ENCODE measurements at places on chromosomes 5 and 9.

DNA sequence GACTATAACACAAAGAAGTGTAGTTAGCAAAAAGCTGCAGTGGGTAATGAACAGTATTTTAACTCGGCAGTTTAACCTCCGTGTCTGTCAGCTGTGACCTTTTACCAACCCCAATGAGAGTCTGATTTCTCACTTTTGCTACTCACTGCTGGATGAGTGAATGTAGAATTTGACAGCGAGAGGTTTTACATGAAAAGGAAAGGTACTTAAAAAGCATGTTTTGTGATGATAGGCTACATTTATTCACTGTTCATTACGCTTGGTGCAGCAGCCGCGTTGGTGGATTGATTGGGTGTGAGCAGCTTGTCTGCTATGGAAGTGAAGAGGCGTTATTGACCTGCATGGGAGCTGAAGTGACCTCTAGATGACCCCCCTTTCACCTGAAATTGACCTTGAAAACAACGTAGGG, 867.7 kb downstream of the NR2F1-AS1 start:
- DNase-seq, result no peak

DNA sequence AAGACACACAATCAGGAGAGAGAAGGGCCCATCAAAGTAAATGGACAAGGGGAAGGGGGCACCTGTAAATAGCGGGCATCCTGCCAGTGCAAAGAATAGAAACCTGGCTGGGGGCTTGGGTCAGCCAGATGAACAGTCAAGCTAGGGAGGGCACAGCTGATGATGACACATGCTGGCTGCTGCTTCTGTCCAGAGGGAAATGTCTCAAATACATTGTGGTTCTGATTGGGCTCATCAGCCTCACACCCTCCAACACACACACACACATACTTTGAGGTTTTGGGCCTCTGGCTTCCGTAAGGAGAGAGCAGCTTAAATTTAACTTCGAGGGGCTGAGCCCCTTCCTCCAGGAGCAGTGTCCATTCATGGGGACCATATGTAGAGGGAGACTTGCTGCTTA, 27.6 kb upstream of the SPATA31E1 start:
- DNase-seq, result no peak

DNA sequence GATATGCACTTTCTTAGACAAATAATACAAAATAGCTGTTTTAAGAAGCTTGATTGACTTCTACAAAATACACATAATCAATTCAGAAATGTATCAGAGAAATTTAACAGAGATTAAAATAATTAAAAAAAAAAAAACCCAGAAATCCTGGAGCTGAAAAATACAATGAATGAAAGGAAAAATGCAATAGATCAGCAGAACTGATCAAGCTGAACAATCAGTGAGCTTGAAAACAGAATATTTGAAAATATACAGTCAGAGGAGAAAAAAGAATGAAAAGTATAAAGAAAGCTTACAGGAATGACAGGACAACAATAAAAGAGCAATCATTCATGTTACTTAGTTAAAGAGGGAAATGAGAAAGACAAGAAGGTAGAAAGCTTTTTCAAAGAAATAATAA, 41.7 kb upstream of the IL33 start:
- DNase-seq, result no peak

- no peak for DNase-seq
These were observed 172.0 kb downstream of the CRB2 start for GRCh38 chr9:123527981-123528380.

GRCh38 chr9:123927625-123928532, 2.0 kb downstream of the DENND1A start:
- DNase-seq, result no peak

DNA sequence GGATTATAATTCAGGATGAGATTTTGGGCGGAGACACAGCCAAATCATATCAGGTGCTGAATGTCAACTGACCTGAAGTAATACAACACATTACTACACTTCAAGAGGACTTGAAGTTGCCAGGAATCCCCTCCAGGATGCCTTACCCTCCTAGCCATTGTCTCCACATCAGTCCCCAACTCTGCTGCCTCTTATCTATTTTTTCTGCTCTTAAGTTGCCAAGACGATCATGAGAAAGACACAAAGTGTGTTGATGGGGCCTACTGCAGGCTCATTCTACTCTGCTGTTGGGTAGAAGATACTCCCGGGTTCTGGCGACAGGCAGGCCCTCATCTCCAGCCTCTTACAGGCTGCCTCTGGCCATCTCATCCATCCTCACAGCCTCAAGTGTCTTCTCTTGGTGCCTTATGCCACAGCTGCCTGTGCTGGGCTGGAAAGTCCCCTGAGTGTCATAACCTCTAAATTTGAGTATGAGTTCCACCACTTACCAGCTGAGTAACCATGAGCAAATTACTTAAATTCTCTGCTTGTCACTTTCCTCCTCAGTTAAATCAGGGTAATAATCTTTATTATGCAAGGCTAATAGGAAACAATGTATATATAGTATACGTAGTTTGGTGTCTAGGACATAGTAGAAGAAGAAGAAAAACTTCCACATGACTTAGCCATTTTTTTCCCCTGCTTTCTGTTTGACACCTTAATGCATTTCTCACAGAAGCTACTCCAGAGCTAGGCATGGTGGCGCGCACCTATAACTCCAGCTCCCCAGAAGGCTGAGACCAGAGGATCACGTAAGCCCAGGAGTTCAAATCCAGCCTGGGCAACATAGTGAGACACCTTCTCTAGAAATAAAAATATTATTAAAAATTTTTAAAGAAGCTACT, 73.0 kb upstream of the SNX2 start:
- no peak for DNase-seq

GRCh38 chr9:89797937-89798455, 193.2 kb downstream of the GADD45G start:
- no peak for DNase-seq

- no peak for DNase-seq
These were observed 806 bp downstream of the ZNF474 start for GRCh38 chr5:122130152-122130551.

GRCh38 chr9:37030611-37030939, 3.5 kb downstream of the PAX5 start:
- no peak for DNase-seq

- DNase-seq, result no peak
These were observed 221.4 kb downstream of the CFAP90 start for GRCh38 chr5:7629561-7629960.

DNA sequence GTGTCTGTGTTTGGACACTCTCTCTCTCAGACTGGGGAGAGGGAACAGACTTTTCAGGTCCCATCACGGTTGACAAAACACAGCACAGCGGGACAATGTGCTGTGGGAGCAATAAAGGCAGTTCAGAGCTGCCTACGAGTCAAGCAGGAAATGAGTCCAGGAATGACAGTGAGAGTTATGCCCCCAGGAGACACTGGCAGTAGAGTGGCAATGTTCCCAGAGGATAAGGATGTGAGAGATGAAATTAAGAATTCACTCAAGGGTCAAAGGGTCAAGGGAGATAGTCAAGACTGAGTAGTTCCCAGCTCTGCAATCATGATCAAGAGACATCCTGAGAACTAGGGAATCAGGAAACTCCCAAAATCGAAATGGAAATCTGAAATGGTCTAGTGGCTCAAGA, 156.1 kb downstream of the LURAP1L start:
- no peak for DNase-seq

GRCh38 chr5:80240368-80240986, 15.4 kb downstream of the SERINC5 start:
- no peak for DNase-seq

- no peak for DNase-seq
These were observed 70.3 kb downstream of the RAB24 start for GRCh38 chr5:177233206-177233605.

- DNase-seq, result no peak
These were observed 180.9 kb downstream of the FSTL4 start for GRCh38 chr5:133431326-133431865.

Data from stimulated activated CD8-positive, alpha-beta memory T cell treated with anti-CD3 and anti-CD28 coated beads, Interleukin-2, amount 100 ng/mL, for 1 hour (primary cell).